Astrocyte of the spinal cord (primary cell): ENCODE measurements at places on chromosomes 6 and 20.

DNA sequence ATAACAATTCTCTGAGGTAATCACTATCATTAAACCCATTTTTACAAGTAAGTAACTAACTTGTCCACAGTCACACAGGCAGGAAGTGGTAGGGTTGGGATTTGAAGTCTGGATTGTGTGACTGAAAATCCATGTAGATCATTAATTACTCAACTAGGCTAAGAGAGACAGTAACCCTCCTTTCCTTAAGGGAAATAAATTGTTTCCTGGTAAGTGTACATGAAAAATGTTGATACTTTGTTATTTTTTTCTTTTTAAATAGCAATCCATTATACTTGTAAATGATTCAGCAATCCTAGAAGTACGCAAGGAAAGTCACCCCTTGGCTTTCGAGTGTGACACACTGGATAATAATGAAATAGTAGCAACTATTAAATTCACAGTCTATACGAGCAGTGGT is 11.6 kb downstream of the SPACA1 start:
- DNase-seq, result no peak

- no peak for DNase-seq
These were observed 115.9 kb upstream of the NAA20 start for GRCh38 chr20:19901226-19901625.

DNA sequence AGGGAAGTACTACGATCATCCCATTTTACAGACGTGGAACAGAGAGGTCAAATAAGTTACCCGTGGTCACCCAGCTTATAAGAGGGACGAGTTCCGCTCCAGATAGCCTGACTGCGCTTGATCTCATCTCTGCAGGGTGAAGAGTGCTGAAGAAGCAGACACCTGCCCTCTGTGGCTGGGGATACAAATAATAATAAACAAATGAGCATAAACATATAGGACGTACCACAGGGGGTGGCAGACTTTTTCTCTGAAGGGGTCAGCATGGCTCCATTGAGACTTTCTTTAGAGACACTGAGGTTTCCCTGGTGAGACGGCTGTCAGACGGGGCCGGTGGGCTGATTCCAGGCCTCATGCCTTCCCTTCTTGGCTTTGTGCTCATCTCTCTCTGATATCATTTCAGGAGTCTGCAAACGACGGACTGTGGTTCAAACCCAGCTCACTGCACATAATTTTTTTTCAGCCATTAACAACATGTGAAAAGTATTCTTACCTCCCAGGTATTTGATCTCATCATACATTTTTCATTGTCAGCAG is 47.1 kb downstream of the IRF4 start:
- DNase-seq, result no peak

DNA sequence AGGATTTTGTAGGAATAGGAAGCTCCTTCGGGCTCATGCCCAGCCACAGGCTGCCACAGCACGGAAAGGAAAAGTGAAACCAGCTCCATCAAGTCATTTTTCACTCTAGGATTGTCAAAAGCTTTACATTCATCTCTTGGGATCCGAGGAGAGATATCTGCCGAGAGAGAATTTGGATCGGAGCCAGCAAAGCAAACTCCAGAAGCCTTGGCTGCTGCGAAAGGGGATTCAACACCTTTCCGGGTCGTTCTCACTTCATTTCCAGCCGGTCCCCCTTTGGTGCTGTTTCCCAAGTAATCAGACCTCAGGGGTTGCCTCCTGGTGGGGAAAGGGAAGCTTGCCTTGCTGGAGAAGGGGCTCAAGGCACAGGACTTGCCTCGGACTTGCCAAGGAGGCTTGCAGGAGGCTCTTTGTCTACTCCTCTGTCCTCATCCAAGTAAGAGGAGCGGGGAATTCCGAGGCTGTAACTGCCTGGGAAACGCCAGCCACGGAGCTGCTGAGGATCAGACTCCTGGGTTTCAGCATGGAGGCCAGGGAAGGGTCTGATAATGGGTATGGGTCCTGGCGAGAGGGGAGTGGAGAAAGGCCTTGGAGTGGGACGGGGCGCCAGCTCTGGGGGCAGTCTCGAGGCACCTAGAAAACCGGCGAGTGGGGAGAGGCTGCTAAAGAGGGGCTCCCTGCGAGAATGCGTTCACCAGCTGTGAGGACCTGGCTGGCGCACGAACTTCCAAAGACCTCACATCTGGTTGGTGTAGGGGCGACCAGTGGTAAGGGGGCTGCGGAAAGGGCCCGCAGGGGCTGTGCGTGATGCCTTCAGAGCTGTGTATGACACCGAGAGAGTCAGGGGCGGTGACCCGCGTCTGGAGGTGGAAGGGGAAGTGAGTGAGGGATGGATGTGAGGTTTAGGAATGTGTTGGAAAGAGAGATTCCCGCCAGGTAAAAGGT is 702 bp downstream of the ETV7 start:
- DNase-seq, result peak; percentile 65

DNA sequence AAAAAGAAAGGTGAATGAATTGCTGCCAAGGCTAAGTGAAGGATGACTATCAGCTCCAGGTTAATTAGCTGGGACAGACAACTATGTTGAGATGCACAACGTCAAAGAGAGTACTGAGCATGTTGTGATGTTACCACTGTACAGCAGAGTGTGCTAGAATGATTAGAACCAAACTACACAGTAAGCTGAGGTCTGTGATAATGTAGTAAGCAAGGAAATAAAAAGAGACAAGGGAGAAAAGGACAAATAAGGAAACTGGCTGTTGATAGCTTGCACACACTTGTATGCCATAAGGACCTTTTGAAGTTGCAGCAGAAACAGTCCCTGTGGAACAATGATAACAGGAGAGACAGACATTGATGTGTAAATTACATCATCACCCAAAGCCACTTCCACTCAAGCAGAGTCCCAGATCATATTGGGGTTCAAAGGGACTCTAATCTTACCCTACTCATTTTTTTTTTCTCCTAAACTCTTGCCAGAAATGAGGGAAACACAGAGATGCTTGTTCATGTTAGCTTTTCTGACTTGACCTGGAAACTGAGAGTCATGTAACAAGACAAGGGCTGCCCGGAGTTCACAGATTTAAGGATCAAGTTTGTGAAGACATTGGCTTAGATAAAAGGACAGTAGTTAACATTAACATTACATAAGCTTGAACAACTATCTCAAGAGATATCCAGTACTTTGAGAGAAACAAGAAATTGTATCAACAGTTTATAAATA is 189.9 kb downstream of the CENPW start:
- DNase-seq, result no peak

GRCh38 chr6:37648465-37649330 is 49.0 kb downstream of the MDGA1 start:
- DNase-seq, result no peak

- DNase-seq, result no peak
These were observed 88.4 kb upstream of the SGK1 start for GRCh38 chr6:134406311-134406710.

GRCh38 chr6:1657116-1657770 is 47.5 kb downstream of the FOXC1 start:
- no peak for DNase-seq

- no peak for DNase-seq
These were observed 65.2 kb upstream of the PIM1 start for GRCh38 chr6:37104824-37105147.

DNA sequence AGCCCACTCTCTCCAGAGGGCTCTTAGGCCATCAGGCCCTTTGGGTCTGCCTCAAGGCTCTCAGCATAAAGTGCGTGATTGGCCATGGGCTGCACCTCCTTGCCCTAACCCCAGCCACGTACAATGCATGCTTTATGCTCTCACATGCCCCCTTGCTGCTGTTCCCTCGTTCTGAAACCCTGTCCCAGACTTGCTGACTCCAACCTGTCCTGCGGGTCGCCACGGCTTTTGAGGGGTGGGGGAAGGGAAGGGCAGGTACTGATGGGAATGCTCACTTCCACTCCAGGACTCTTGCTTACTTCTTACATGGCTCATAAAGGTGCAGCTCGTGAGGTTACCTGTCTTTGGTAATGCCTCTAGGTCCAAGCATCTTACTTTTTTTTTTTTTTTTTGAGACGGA is 6.0 kb downstream of the ARMC12 start:
- DNase-seq, result no peak

GRCh38 chr6:163469459-163469985 is 55.0 kb downstream of the QKI start:
- DNase-seq, result no peak

DNA sequence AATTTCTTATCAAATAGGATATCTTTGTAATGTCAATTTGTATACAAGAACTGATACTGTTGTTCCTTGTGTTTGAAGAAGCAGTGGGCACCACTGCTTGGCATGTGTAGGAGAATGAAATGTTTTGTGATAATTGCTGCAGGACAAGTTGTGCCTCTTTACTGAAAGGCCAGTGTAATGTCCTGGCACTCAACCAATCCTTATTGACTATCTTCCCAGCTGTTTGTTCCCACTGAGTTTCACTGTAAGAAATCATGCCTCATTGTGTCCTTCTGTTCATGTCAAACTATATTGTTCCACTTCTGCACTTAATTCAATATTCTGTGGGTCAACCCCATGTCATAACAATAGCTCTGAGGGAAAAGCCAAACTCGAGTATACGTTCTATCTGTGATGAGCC is 136.1 kb upstream of the FAM83B start:
- no peak for DNase-seq

DNA sequence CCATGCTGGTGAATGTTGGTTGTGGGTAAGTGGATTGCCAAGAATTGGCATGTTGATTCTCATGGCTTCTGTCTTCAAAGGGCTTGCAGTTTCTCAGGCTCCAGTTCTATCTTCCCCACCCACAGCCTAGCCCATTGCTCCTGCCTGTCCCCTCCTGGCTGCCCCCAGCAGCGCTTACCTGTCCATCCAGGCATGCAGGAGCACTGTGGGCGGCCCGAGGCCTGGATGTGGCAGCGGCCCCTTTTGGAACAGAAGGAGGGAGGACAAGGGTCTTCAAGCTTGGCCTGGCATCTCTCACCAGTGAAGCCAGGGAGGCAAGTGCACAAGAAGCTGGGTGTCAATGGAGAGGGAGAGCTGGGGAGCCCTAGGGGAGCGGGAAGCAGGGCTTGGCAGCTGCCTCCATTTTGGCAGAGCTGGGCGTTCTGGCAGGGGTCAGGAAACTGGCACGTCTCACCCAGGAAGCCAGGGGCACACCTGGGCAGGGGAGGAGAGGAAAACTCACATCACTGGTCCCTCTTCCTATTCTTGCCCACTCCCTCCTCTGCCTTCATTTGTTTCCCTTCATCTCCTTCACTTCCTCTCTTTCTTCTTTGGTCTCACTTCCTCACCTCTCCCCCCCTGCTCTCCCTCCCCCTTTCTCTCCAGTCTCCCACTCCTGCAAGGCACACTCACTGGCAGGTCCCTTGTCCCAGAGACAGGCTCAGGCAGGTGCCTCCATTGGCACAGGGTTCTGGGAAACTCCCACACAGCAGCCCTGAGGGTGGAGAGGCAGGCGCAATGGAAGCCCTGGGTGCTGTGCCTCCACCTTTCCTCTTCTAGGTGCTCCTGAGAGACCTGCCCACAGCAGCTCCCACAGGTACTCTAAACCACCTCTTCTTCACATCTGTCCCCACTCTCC is 1.3 kb downstream of the NOTCH4 start:
- no peak for DNase-seq

DNA sequence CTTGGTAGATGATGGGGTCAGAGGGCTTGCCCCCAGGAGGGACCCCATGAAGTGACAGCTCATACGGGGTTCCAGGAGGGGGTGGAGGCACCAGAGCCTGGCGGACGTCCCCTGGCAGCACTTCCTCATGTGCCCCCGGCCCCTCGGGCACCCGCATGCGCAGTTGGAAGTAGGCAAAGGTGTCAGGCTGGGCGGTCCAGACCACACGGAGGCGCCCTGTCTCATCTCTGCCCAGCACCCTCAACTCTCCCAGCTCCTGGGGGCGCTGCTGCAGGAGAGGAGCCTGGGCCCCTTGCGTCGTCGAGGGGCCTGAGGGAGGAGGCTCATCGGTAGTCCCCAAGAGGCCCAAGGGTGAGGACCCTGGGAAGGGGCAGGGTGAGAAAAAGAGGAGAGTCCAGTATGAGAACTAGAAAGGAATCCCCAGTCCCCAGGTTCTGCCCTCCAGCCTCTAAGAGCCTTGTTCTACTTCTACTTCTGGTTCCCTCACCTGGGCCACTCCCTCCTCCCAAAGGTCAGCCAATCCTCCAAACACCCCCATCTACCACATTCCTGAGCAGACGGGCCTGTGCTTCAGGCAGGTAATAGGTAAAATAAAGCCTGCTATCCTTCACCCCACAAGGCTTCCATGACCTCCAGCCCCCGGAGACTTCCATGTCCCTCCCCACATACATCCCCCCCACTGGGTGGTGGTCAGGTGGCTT is 23.2 kb downstream of the TNXB start:
- DNase-seq, result no peak
